ENCODE measurements at places on chromosomes 3 and 15. TPM values are rescaled to one million over a fixed set of nuclear protein-coding genes. Genes with fewer than 3 reads are reported as not detected.

Gene FANCD2OS
- total RNA-seq, result not detected

Gene TERB2
- total RNA-seq, result not detected

Gene CPEB1
- total RNA-seq, result 26.9 TPM

Gene SLC9C1
- not detected for total RNA-seq

Gene TRPM1
- not detected for total RNA-seq

Gene IL5RA
- under 0.01 TPM for total RNA-seq

Gene NDUFAF3
- 75.1 TPM for total RNA-seq

Gene TYRO3
- total RNA-seq, result 11.8 TPM

Gene ITGB5
- total RNA-seq, result 391 TPM

Gene TM4SF1
- total RNA-seq, result 183 TPM

Gene C2CD4A
- total RNA-seq, result not detected

Gene ANKRD63
- not detected for total RNA-seq

Gene GP9
- not detected for total RNA-seq

Gene VPS33B
- total RNA-seq, result 12.1 TPM

Gene NOX5
- total RNA-seq, result 1.8 TPM

Gene ROPN1
- not detected for total RNA-seq

Gene PDIA3
- total RNA-seq, result 95.7 TPM

Gene SMCO1
- not detected for total RNA-seq

Gene FBXL2
- 14.8 TPM for total RNA-seq

Gene CISH
- 0.95 TPM for total RNA-seq

Gene GMNC
- total RNA-seq, result not detected

Gene LYZL4
- not detected for total RNA-seq

Gene XIRP1
- not detected for total RNA-seq

Gene BTBD1
- 67.2 TPM for total RNA-seq

Gene LHFPL4
- under 0.01 TPM for total RNA-seq

Gene TRIM69
- total RNA-seq, result 15.4 TPM

Gene IL17RB
- under 0.01 TPM for total RNA-seq

Gene TM4SF4
- total RNA-seq, result not detected

Gene GXYLT2
- 24.1 TPM for total RNA-seq

Gene CHRFAM7A
- total RNA-seq, result 0.69 TPM

Gene MED12L
- total RNA-seq, result 0.09 TPM

Gene LARP6
- total RNA-seq, result 93.6 TPM

Gene MKRN2OS
- not detected for total RNA-seq

Gene TGM4
- under 0.01 TPM for total RNA-seq

Gene HYAL2
- total RNA-seq, result 62.7 TPM

Gene CTNNB1
- 745 TPM for total RNA-seq

Gene PLA1A
- 2.1 TPM for total RNA-seq

Gene GABRG3
- not detected for total RNA-seq

Gene NR1I2
- under 0.01 TPM for total RNA-seq

Gene CELSR3
- 1.1 TPM for total RNA-seq
